ENCODE measurements at places on chromosomes 6 and 20.

GRCh38 chr6:26252077-26252472 is 112.9 kb upstream of the BTN3A2 start:
- no peak for DNase-seq

DNA sequence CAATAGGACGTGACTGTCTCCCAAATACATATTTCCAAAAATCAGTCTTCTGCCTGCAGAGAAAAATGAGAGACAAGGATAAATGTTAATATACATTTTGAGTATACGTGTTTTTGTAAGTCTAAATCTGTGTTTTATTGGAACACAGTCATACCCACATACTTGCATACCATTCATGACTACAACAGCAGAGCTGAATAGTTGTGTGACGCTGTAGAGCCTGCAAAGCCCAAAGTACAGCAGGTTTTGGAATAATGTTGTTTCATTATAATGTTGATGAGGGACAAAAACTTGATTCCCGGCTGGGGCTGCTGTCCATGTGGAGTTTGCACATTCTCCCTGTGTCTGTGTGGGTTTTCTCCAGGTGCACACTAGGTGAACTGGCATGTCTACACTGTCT is 23.8 kb upstream of the FBXO9 start:
- no peak for DNase-seq

GRCh38 chr6:160247457-160247883 is 11.2 kb downstream of the SLC22A2 start:
- DNase-seq, result no peak

DNA sequence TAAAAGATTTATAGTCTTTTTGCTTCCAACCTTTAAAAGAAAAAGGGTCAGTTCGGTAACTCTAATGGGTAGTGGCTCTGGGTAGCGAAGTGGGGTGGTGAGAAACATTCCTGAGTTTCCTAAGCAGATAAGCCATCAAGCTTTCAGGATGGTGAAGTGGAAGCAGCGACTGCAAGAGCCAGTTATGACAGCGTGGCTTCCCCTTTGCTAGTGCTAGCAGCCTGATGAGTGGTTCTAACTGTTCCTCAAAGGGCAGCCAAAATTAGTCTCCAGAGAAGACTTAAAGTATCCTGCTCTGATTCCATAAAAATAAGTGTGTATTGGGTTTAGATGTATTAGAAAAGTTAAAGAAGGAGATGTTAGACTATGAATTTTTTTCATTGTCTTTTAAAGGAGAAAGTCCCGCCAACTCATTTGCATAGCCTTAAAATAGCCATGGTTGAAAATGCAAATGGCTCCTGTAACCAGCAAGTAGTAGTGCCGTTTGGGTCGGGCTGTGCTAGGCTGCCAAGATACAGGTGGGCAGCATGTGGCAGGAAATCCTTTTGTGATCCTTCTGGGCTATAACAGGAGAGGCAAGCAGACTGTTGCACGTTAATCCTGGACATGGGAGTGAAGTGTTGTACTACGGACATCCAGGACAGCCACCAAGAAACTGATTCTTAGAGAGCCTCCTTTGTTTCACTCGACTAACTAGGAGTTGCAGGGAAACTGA is 18.0 kb downstream of the ELOVL2 start:
- DNase-seq, result no peak

DNA sequence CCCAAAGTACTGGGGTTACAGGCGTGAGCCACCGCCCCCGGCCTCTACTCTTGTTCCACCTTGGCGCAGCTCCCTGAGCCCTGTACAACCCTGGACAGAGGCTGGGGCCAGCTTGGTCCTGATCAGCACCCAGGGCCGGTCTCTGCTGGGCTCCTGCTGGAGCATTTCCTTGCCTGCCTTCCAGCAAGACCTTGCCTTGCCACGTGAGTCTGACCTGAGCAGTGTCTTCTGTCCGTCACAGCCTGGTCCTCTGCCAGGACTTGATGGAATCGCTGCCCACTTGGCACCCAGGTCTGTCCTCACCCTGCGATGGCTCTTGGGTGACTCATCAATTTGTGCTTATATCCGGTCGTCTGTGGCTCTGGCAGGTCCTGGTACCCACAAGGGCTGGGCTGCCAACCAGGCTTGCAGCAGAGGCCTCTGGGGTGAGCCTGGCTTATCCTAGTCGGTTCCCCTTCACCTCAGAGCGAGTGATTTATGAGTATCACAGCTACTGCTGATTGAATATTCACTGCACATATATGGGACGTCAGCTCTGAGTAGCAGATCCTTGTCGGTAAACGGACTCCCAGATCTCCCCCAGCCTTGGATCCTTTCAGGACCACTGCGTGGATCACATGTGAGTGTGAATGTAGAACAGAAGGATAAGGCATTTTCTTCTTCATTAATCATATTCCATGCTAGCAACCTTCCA is 10.1 kb upstream of the SULF2 start:
- no peak for DNase-seq

- DNase-seq, result no peak
These were observed 102.4 kb upstream of the DST start for GRCh38 chr6:56745081-56745480.

DNA sequence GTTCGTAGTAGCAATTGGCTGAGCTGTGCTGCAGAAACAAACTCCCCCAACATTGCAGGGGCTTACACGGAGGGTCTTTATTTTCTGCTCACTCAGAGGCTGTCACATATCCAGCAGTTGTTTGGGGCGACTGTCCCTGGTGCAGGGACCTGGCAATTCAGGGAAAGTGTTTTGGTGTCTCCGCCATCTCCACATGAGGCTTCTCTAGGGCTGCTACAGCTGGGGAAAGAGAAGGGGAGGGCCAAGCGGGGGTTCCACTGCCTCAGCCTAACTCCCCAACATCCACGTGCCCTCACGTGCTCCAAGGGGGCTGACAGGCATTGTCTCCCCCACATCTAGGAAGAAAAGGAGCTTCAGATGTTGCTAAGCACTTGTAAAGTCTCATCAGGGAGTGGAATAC is 61.3 kb upstream of the NXT1 start:
- DNase-seq, result no peak

- DNase-seq, result no peak
These were observed 16.0 kb upstream of the CCDC167 start for GRCh38 chr6:37515712-37516075.

DNA sequence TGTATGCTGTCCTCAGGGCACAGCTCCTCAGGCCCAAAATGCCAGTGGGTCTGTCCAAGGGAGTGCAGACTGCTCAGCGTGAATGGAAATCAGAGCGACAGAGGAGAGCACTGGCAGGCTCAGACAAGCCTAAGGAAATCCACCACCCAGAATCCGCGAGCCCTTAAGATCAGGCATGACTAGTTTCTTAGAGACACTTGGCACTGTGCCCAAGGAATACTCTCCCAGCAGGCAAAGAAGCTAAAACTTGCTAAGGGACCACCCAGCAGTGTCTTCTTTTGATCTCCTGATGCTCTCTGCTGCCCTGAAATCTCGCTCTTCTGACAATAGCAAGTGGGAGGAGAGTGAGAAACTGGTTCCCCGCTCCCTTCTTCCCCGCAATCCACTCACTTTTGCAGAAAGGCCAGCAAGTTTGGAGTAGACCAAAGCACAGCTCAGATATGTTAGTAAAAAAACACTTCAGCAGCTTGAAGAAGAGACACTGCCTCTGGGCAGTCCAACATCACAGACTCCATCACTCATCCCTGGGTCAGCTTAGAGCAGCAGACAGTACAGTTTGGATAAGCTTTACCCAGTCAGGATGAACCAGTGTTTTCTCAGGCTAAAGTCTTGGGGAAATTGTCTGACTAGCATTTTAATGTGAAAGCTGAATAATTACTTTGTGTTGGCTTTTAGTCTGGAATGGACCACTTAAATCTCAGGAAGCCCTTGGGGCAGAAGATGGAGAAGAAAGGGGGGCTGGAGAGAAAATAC is 32.4 kb downstream of the TRAF3IP2 start:
- no peak for DNase-seq

GRCh38 chr6:31489086-31489485 is 8.9 kb upstream of the MICB start:
- DNase-seq, result no peak

DNA sequence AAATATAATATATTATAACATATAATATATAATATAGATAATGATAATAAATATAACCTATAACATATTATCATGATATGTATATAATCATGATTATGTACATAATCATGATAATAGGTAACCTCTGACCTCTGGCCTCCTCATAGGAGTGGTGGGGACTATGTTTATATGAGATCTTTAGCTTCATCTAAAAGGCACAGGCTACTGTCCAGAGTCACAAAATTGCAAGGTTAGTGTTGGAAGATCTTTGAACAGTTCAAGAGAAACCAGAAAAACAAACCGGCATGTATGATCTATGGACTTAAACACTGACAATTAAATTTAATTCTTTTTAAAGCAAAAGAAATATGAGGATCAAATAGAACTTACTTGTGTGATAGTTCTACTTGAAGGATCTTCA is 55.7 kb upstream of the TINAG start:
- no peak for DNase-seq

- DNase-seq, result no peak
These were observed 49.4 kb downstream of the PDSS2 start for GRCh38 chr6:107409942-107410341.

GRCh38 chr20:63778034-63778752 is 38.6 kb downstream of the SLC2A4RG start:
- DNase-seq, result no peak

DNA sequence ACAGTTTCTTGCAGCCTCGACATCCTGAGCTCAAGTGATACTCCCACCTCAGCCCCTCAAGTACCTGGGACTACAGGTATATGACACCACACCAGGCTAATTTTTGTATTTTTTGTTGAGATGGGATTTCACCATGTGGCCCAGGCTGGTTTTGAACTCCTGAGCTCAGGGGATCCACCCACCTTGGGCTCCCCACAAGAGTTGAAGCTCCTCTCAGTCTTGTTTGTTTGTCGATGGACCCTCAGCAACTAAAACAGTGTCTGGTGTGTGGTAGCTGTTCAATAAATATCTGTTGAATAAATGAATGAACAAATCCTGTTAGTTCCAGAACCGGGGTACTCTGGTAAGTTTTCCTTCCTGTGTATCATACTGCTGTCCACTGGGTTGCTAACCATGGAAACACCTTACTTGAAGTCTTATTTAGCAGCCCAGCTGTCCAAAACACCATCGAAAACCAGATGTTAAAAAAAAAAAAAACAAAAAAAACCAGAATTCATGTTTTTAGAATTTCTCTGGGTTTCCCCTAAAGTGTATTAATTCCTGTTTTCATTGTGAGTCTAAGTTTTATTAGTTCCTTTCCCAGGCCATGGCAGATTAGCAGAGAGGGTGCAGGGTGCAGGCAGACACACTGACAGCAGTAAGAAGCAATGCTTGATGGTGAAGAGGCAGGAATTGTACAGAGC is 7.8 kb upstream of the EZR start:
- no peak for DNase-seq

DNA sequence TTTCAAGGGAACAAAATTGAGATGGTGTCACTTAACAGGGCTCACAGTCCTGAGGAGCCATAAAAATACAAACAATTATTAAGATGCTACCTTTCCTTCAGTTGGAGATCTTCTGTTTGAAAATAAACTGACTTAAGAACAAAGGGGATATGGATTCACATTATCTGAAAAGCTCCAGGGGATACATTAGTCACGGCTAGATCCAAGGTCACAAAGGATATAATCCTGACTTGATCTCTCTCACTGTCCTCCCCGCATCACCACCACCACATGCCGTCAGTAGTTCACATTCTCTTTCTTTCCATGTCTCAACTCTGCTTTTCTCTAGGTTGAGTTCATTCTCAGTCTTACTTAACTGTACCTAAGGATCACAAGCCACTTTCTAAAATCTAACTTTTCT is 530.4 kb upstream of the MARCKS start:
- no peak for DNase-seq

GRCh38 chr6:146881228-146882181 is 282.7 kb downstream of the ADGB start:
- no peak for DNase-seq

DNA sequence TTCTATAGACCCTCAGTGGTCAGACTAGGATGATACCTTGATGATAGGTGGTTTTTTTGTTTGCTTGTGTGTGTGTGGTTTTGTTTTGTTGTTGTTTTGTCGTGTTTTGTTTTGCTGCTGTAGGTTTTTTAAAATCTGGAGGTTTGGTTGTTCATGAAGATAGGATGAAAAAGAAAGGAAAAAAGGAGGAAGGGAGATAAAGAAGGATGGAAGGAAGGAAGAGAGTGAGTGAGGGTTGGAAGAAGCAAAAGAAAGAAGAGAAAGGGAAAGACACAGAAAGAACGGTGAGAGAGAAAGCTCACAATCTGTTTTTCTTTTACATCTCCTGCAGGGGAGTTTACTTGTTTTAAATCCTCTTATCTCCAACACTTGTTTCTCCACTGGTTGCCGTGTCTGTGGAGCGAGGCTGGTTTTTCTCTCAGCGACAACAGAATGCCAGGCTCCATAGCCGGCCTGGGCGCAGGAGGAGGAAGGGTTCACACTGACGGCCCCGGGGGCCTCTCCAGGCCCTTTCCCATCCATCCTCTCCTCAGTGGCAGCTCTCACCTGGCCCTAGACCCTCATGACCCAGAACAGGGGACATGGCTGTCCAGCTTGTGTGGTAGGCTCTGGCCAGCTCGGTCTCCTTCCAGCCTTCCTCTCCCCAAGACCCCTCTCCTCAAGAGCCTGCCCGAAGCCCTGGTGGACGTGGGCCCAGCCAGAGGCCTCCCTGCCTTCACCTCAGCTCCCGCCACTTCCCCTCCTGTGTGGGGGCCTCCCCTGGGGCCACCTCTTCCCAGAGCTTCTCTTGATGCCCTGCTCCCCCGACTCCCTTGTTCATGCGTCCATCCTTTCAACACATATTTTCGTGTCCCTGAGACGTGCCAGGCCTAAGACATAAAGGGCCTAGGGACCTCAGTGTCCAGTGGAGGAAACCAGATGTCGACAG is 168.4 kb downstream of the VEGFA start:
- DNase-seq, result no peak

- no peak for DNase-seq
These were observed 25.7 kb upstream of the SIRT5 start for GRCh38 chr6:13548500-13549210.

DNA sequence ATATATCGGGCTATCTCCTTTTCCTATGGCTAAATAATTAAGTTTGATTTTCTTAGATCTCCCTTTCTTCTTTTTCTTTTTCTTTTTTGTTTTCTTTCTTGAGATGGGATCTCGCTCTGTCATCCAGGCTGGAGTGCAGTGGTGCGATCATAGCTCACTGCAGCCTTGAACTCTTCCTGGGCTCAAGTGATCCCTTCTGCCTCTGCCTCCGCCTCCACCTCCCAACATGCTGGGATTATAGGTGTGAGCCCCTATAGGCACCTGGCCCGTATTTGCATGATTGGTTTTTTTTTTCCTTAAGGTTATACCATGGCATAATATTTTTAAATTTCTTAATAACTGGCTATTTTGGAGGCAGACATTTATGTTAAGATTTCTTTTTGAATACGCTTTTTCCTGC is 106.3 kb downstream of the SCAF8 start:
- DNase-seq, result no peak

- no peak for DNase-seq
These were observed 19.0 kb downstream of the HS3ST5 start for GRCh38 chr6:114323784-114324183.

DNA sequence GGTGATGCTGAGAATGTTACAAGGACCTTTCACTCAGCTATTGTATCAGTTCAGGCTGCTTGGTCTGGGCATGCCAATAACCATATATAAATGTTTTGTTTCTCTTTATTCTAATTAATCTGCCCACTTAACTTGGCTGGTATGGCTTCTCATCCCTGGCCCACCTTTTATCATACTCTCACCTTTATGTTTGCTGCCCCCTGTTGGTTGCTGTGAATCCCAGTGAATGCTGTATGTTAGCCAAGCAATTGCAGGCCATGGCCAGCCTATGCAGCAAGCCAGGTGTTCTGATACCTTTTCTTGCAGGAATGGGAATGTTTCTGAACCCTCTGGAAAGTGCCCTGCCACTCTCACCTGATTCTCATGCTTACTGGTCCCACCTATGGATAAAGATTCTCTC is 54.6 kb downstream of the PCSK2 start:
- DNase-seq, result no peak

Measured in activated naive CD4-positive, alpha-beta T cell treated with anti-CD3 and anti-CD28 coated beads, Interleukin-2, amount 50 U/mL, for 16 hours (primary cell).